Karpas-422 (cell line): ENCODE measurements at places on chromosomes 11 and 22.

- no peak for DNase-seq
Measured at GRCh38 chr22:19819911-19820879, 34.5 kb downstream of the GNB1L start.

DNA sequence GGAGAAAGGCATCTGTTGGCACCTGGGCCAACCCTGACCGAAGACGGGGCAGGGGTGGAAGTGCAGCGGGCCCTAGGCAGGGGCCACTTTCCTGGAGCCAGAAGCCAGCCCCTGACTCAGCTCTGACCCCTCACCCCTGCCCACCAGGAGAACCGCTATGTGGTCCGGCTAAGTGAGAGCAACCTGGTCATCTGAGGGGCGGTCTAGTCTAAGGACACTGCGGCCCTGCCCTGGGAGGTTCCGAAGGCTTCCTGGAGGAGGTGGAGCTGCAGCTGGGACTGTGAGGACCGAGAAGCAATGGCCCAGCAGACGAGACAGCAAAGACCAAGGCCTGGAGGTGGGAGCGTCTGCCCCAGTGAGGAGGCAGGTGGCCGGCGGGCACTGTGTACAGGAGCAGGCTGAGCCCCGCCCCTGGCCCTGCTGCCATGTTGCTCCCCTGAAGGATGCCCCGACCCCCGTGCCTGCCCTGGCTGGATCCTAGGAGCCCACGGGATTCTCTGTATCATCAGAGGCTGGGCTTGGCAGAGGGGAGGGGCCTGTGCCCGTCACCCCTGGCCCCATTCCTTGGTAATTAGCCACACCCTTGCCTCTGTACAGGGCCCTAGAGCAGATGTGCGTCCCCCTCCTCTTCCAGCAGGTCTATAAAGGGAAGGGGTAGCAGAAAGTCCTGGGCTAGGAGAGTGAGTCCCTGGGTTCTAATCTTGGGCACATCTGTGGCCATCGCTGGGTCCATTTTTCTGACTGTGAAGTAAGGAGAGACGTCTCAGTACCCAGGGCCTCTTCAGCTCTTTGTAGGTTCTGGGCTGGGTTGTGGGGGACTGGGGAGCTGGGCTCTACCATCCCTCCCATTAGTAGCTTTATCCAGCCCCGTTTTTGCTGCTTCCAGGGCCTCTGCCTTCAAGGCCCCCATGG lies 19.4 kb downstream of the RELT start:
- DNase-seq, result no peak

DNA sequence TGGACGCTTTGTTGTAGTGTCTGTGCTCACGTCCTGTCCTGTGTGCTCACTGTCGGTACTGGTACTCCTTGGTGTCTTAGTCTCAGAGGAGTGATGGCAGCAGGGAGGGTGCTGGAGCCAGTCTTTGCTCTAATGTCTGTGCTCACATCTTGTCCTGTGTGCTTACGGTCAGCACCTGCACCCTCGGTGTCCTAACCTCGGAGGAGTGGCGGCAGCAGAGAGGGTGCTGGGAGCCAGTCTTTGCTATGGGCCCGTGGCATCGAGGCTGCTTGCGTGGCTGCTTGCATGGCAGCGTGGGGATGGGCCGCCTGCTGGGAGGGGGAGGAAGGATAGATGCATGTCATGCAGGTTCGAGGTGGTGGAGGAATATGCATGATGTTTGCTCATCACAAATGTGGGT lies 12.7 kb downstream of the IGHMBP2 start:
- no peak for DNase-seq

- DNase-seq, result no peak
Measured at GRCh38 chr11:5286901-5287300, 14.8 kb downstream of the OR51B4 start.

GRCh38 chr11:104623518-104623917 lies 274.7 kb downstream of the CASP12 start:
- DNase-seq, result no peak

DNA sequence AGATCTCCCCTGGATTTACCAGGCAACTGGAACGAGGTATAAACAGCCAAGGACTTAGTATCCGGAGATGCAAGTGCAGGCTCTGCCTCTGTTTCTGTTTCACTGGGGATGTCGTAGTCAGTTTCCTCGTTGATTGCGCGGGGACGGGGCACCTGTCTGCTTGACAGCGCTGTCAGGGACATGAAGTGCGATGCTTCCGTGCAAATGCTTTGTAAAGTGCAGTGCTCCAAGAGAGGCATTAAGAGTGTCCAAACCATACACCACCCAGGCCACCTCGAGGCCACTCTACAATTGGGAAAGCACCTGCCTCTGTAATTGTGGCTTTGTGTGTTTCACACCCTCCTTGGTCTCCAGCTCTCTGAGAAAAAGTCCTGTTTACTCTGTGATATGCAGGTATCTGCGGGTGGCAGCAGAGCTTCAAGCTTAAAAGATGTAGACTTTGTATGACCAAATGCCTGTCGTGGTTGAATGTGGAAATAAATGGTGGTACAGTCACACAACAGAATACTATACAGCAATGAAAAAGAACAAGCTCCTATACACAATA lies 18.6 kb upstream of the CD5 start:
- no peak for DNase-seq

GRCh38 chr22:34687116-34687515 lies 378.8 kb upstream of the ISX start:
- no peak for DNase-seq

GRCh38 chr22:44621401-44622146 lies 80.4 kb upstream of the PRR5 start:
- DNase-seq, result no peak

GRCh38 chr11:17747131-17747955 lies 12.8 kb downstream of the KCNC1 start:
- no peak for DNase-seq

DNA sequence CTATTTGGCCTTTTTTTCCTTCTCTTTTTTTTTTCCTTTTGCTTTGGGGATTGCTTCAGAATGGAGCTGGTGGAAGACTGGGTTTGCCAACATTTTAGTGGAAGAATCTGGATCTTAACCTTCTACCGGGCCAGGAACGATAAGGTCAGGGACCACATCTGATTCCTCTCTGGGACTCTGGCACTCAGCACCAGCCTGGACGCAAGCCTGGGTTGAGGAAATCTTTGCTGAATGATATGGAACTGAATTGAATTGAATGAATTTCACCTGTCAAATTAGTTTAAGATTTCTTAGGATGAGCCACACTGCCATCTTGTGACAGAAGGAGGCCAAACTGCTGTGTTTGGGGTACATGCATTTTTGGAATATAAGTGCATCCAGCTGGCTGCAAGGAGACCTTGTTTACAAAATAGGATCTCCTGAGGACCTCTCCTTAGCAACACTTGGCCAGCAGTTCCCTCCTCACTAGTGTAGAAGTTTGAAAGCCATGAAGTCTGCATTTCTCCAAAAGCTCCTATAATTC lies 30.4 kb downstream of the TPBGL start:
- peak; percentile 63 for DNase-seq

GRCh38 chr11:129854232-129854805 lies 38.7 kb downstream of the TMEM45B start:
- no peak for DNase-seq

DNA sequence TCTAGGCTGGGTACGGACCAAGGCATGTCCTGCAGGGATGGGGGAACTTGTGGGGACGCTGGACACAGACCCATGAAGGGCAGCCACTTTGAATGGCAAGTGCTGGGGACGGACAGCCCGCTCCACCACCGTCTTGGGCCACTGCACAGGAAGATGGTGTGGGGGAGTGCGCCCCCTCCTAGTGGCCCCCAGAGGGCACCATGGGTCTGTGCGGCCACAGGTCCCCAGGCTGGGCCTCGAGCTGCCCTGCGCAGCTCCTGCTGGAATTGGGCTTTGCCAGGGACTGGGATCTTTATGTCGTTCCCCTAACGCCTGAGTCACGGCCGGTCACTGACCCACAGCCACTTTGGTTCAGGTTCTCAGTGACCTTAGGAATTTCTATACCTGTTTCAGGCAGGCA lies 44.4 kb downstream of the NAT10 start:
- no peak for DNase-seq
